ENCODE measurements at places on chromosomes 4 and X. TPM values are rescaled to one million over a fixed set of nuclear protein-coding genes. Genes with fewer than 3 reads are reported as not detected.

Gene CCDC120
- 5.1 TPM for total RNA-seq

Gene GLOD5
- total RNA-seq: not detected

Gene ETNPPL
- 2.0 TPM for total RNA-seq

Gene HCCS
- 21.1 TPM for total RNA-seq

Gene MAGEA2
- not detected for total RNA-seq

Gene CENPI
- 1.8 TPM for total RNA-seq

- DNase-seq: no peak
These were observed 7.2 kb downstream of the OCIAD2 start for GRCh38 chr4:48899432-48899749.

DNA sequence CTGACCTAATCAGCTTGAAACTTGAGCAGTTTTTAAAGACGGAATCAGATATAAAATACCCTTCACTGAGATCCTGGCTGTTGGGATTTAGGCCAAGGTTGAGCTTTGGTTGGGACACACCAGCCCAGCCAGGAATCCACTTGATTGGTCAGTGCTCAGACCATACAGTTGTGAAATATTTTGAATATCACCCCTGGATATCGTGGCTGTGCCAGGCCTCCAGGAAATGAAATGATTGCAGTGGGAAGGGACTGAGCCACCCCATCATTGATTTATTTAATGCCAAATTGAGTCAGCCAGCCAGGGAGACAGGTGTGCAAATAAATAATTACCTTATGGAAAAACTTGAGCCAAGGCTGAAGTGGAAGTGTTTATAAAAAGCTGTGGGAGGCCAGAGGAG lies 128.4 kb upstream of the SCML1 start:
- DNase-seq: no peak

- DNase-seq: no peak
These were observed 215.6 kb downstream of the PALLD start for GRCh38 chr4:168712316-168712890.

GRCh38 chrX:72713130-72713529 lies 976 bp downstream of the PHKA1 start:
- no peak for DNase-seq

GRCh38 chr4:60096676-60097075 lies 1103.5 kb upstream of the ADGRL3 start:
- no peak for DNase-seq

- DNase-seq: no peak
These were observed 685 bp upstream of the TNIP2 start for GRCh38 chr4:2756691-2757350.

GRCh38 chr4:82765134-82765533 lies 33.5 kb downstream of the SCD5 start:
- no peak for DNase-seq

GRCh38 chr4:98586962-98587354 lies 71.5 kb downstream of the TSPAN5 start:
- DNase-seq: no peak

GRCh38 chr4:183986971-183987946 lies 82.2 kb downstream of the STOX2 start:
- DNase-seq: no peak

DNA sequence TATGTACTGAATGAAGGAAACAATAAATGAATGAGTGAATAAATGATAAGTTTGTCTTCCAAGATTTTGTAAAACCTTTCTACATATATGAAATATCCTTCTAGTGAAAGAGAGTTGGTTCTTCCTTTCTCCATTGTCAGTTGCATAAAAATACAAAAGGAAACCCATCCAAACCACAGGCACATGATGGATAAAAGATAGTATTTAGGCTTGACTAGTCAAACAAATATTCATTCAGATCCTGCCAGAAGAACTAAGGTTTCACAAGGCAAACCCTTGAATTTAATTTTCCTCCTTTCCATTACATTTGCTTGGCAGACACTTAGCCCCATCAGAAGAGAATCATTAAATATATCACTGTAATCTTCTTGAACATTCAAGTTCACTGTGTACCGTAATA lies 208.4 kb downstream of the COL25A1 start:
- DNase-seq: no peak

DNA sequence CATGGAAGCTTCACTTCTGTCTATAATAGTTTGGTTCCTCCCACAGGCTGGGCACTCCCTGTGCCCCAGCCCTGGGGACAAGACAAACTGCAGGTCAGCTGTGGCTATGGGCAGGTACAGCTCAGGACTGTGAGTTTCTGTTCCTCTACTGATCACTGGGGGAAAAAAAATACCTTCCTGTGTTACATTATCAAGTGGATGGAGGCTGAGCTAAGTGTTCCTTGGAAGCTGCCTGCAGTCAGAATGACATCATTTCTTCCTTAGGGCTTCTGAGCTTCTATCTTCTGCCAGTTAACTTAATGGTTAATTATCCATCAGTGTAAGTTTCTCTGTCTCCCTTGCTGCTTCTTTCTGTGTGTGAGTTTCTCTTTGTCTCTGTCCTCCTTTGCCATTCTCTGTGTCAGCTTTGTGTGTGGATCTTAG lies 4.6 kb downstream of the RAB33A start:
- DNase-seq: no peak

GRCh38 chr4:39042366-39042765 lies 10.2 kb upstream of the TMEM156 start:
- no peak for DNase-seq

DNA sequence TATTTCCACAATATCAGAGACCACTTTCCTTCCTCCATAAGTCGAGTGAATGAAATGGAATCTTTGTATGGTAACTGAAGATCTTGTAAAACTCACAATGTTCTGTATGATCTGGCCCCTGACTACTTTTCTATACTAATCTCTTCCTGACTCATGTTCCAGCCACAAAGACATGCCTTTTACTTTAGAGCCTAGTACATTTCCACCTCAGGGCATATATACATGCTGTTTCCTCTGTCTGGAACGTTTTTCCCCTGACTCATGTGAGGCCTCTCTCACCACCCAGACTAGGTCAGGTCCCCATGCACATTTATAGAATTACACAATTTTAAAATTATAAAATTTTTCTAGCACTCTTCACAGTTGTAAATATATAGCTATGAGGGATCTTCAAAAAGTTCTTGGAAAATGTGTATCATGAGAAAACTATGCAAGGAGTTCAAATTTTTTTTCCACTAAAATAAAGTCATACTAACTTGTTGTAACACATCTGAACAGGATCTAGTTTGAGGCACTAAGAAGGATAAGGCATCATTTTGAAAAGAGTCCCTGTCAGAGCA lies 208.8 kb downstream of the SH2D1A start:
- DNase-seq: no peak

- peak; percentile 8 for DNase-seq
These were observed 8.9 kb upstream of the ZNF518B start for GRCh38 chr4:10466161-10466560.

GRCh38 chr4:14188214-14188613 lies 560.7 kb upstream of the BOD1L1 start:
- DNase-seq: no peak

Measured in esophagus muscularis mucosa (tissue), 4 donors.